ENCODE measurements at places on chromosomes 1 and 21.

DNA sequence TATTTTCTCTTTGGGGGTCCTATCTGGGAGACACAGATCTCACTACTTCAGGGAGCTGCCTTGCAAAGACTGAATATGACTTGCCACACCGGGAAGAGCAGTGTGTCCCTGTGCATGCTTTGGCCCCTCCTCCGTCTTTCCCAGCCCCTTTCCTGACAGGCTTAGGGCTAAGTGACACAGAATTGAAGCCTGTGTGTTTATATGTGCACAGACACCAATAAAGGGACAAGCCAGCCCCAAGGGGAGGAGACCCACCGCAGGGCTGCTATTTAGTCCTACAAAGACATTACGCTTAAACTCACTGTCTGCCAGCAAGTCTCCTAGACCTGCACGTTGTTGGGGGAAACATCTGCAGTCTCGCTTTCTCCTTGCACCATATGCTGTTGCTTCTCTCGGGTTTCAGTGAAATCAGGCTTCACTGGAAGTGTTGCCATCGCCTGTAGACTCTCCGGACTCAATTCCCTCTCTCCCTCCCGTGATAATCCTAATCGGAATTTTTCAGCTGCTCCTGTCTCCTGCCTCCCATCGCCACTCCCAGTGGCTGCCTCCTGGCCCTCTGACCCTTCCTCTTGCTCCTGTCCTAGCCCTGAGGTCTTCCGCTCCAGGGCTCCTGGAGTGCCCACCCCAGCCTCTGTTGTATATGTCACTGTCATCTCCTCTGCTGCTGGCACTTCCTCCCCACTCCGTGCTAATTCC, 58.5 kb upstream of the LRRC53 start:
- DNase-seq = no peak

DNA sequence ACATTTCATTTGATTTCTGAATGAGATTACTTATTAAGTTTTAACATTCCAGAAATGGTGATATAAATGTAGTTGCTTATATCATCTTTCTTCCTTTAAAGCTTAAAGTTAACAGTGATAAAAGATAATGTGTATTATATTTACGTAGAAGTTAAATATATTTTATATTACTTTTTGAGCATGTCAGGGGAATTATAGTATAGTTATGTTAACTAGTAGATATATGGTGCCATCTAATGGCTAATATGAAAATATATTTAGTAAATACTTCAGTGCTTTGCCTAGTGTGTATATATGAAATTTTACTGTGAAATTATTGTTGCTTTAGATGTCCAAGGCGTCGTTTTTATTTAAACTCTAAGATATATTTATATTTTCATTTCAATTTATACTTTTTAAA, 51.5 kb downstream of the SYT14 start:
- no peak for DNase-seq

- DNase-seq = no peak
Observed at GRCh38 chr21:41671859-41672542, 94.9 kb downstream of the RIPK4 start.

GRCh38 chr1:35854989-35855700, 27.9 kb upstream of the AGO1 start:
- no peak for DNase-seq

- DNase-seq = no peak
Observed at GRCh38 chr21:42257091-42257765, 38.3 kb downstream of the ABCG1 start.

- no peak for DNase-seq
Observed at GRCh38 chr1:11180342-11180744, 8.8 kb upstream of the ANGPTL7 start.

DNA sequence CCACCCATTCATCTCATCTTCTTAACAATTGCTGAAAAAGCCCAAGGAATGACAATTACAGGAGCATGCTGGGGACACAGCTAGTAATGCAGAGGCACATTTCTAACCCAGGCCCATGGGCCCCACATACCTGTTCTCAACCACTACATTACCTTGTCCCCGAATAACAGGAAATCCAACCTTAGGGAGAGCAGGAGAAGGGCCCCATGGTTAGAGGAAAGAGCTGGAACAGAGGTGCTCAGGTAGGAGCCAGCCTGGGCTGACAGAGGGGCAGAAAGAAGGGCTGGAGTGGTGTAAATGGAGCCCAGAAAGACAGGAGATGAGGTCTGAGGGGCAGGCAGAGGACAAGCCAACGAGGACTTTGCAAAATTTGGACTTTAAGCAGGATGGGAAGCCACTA, 11.4 kb upstream of the S100A8 start:
- no peak for DNase-seq

DNA sequence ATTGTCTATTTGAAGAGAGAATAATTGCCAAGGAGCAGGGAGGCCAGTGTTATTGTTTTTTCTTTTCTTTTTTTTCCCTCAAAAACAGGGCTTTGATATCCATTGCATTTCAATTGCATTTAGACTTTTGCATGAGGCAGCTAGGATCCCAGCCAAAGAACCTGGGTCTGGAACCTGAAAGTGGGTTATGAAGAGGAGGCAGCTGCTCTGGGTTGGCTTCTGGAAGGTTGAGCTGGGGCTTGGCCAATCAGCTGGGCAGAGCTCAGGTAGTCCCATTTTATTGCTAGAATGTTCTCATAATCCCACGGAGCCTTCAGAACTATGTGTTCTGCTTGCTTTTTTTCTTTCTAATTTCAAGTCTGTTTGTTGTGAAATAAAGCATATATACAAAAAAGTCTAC, 218.9 kb downstream of the CAMTA1 start:
- DNase-seq = no peak

DNA sequence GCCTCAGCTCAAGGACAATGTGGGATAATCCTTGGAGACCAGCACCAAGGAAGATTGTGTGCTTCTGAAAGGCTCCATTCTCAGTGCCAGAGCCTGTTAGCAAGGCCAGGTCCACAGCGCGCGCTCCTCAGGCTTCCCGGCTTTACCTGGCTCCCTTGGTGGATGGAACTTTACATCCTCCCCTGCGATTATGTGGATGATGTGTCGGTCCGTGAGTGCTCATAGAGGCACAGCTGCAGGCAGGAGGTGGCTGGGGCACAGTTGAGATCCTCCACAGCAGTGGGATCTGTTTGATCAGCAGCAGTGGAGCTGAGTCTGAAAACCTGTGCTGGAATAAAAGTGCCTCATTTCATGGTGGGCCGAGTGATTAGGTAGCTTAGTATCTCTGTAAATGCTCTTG, 62.7 kb downstream of the PRDM2 start:
- no peak for DNase-seq

- no peak for DNase-seq
Observed at GRCh38 chr1:30738040-30738714, 14.8 kb upstream of the MATN1 start.

- no peak for DNase-seq
Observed at GRCh38 chr1:83115785-83116184, 883.1 kb downstream of the TTLL7 start.

GRCh38 chr1:231172411-231172810, 10.6 kb downstream of the TRIM67 start:
- no peak for DNase-seq

DNA sequence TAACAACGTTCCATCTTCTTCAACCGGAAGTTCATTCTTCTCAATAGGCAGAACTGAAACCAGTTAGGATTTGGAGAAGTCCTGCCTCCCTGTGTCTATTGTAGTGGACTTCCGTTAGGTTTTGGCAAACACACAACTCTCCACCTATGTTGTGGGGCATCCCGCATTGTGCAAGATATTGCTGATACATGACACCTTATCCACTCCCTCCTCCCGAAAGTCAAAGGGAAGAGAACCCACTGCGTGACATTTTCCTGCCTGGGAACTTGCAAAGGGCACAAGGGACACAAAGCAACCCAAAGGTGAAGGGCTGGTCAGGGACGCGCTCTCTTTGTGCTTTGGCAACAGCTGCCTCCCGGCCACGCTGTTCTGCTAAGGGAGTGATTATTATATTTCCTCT, 164.8 kb downstream of the TPR start:
- DNase-seq = no peak

- DNase-seq = no peak
Observed at GRCh38 chr1:231231511-231231910, 9.5 kb upstream of the GNPAT start.

DNA sequence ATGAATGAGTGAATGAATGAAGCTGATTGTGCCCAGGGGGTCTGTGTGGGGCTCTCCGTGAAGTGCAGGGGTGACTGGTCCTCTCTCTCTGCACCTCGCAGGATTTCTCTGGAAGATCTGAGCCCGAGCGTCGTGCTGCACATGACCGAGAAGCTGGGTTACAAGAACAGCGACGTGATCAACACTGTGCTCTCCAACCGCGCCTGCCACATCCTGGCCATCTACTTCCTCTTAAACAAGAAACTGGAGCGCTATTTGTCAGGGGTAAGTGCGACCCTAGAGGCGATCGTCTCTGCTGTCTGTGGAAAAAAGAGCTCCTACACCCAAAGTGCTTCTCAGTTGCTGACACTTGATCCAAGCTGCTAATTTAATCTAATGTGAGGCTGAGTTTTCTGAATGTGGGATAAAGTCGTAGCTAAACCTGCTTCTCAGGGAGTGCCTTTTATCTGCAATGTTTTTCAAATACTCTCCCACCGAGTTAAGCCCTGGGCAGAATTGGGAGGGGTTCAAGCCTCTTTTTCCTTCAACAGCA, 101.7 kb downstream of the HUNK start:
- DNase-seq = no peak

GRCh38 chr1:32888677-32889420, 2.6 kb downstream of the HPCA start:
- DNase-seq = no peak

DNA sequence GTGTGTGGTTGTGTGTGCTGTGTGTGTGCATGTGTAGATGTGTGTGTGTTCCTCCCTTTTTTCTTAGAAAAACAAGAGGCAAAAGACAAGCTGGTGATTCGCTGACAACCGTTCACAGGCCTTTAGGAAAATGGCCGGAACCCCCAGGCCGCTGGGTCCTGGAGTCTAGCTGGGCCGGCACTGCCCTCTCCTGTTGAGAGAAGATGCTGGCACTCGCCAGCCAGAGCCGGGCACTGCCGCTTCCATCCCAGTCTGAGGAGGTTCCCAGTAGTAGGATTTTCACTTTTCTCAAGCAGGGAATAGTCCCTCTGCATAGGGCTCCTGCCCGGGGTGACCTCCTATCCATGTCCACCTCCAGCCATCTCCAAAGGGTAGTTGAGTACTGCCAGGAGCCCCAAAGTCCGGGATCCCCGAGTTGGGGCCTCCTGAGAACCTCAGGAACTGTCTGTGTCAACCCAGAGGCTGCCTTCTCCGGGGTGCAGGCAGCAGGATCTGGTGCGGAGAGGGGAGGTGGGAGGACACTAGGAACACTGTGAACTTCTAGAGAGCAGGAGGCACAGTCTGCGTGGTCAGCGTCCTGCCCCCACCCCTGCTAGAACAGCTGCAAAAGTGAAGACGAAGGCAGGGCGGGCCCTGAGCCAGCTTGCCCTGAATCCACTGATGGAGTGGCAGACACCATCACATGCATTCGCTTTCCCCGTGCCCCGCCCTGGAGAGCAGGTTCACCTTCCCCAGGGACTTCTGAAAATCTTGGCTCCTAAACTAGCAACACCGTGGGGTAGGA, 44.1 kb upstream of the ARHGEF16 start:
- no peak for DNase-seq

DNA sequence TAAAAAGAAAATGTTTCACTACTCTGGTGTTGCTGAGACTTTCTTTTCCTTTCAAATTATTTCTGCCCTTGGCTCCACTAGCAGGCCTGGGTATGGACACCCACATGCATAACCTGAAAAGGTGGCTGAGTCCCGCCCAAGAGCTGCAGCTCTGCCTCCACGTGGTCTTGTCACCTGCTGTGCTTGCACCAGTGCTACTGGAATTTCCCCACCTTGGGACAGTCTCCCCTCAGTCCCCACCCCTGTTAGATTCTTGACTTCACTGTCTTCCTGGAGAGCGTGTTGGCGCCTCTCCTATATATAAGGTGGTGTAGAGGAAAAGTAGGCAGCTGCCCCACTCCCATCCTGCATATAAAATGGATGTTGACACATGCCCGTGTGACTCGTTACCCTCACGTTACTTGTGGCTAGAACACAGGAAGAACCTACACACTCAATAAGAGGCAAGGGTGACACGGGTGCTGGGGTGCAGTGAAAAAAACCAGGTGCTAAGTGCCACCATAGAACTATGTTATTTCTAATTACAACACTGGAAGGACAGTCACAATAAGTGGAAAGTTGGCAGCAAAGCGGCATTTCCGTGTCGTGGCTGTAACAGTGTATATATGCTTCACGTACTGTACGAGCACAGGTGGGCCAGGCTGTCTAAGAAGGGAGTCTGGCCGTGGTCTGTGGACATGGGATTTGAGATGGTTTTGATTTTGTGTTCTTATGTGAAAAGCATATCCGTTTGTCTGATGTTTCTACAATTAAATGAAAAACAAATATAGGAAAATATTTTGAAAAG, 61.0 kb downstream of the POFUT2 start:
- no peak for DNase-seq

GRCh38 chr1:43037466-43037865, 78.8 kb upstream of the SLC2A1 start:
- no peak for DNase-seq

DNA sequence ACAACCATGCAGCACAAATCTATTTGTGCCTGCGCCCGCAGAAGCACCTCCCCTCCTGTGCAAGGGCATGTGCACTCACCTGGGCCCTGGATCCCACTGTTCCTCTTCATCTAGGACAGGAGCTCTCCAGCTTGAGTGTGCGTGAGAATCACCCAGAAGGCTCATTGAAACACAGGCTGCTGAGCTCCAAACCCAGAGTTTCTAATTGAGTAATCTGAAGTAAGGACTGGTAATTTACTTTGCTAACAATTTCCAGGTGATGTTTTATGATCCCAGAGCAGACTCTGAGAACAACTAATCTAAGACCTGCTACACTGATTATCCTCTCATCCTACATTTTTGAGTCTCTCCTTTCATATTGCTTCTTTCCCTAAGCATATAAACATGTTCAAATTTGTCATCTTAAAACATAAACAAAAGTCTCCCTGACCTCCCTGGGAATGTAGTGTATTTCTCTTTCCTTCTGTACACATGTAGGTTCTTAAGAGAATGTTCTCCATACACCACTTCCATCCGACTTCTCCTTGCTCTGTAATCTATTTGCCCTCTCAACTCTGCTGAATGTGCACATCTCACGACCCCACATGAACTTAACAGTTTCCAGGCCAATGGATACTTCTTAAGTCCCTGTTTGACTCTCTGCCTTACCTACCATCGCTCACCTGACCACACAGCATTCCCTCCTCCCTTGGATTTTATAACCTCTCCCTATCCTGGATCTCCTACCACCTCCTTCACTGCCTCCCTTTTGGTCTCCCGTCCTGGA, 522.5 kb downstream of the SMYD3 start:
- no peak for DNase-seq

Data from activated gamma-delta T cell (primary cell).